Smooth muscle cell of the brain vasculature (primary cell): ENCODE measurements at places on chromosomes 2 and 18.

DNA sequence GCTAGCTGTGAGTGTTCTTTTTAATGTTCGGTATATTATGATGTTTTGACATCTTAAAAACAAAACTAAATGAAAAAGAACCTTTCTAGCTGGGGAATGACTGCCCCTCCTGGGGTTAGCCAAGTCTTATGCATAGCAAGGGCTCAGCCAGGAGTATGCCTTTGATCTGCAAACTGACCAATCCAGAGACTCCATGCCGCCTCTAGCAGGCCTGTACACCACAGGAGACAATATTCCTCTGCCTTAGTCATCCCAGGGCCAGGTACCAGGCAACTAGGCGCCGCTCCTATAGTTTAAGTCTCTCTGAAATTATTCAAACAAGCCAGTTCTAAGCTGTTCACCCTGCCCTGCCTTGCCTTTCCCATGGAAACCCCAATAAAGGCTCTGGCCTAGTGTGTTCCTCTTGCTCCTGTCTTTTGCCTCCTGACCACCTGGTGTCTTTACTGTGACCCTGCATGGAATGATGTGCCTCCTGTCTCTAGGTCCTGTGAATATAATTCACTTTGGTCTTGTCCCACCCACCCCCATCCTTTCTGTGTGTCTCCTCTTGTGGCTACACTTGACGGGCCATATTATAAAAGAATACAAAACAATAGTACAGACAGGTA, 52.0 kb upstream of the CHN1 start:
- DNase-seq = peak; percentile 17

DNA sequence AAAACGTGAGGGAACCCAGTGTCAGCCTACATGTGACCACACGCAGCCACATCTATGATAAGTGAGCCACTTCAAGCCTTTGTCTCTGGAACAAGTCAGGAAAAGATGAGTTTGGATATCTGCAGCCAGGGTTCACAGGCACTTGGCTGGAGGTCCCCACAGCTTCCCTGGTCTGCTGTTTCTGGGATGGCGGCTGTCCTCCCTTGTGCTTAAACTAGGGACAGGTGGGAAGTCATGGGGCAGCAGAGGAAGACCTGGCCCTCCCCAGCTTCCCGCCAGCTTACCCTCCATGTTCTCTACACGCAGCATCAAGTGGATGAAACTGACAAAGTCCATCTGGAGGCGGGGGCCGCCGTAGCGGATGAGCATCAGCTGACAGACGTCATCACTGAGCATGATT, 38.5 kb upstream of the GALNT14 start:
- no peak for DNase-seq

DNA sequence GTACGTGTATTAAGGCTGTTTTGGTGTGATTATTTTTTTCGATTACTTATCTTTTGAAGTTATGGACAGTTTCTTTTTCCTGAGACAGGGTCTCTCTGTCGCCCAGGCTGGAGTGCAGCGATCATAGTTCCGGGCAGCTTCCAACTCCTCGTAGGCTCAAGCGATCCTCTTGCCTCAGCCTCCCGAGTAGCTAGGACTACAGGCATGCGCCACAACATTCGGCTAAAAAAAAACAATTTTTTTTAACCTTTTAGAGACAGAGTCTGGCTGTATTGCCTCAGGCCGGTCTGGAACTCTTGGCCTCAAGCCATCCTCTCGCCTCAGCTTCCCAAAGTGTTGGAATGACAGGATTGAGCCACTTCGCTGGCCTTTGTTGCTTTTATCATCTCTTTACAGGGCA, 945 bp downstream of the HAT1 start:
- DNase-seq = no peak

DNA sequence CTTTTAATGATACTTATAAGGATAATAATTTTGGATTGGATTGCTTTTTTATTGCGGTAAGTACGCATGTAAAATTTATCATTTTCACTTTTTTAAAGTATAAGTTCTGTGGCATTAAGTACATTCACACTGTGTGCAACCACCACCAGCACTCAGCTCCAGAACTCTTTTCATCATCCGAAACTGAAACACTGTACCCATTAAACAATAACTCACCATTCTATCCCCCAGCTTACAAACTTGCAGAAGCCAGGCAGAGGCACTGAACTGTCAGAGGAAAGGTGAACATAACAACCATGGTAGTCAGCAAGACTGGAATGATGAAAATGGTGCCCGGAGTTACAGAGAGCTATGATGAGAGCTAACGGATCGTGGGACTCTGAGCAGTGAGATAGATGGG, 465.9 kb downstream of the ADCYAP1 start:
- DNase-seq = no peak
